Anterior cingulate cortex (tissue), 58 donors: ENCODE measurements at places on chromosomes 1 and 21.

GRCh38 chr1:213585959-213586586 is 401.7 kb upstream of the PROX1 start:
- DNase-seq, result no peak

- DNase-seq, result no peak
Measured at GRCh38 chr1:1989789-1990188, 13.8 kb downstream of the CFAP74 start.

DNA sequence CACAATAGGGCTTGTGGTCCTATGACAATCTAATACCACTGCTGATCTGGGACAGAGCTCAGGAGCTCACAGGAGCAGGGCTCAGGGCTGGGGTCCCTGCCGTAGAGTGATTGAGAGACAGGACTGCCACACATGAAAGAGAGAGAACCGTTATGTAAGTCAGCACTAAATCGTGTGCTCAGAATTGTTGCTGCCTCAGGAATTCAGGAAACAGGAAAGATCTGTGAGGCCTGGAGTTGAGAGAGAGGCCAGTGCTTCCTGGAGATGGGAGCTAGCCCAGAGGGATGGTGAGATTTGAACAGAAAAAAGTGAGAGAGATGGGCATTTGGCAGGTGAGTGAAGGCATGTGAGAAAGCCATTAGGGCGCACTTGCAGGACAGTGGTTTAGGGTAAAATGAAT is 17.5 kb upstream of the ACBD6 start:
- no peak for DNase-seq

DNA sequence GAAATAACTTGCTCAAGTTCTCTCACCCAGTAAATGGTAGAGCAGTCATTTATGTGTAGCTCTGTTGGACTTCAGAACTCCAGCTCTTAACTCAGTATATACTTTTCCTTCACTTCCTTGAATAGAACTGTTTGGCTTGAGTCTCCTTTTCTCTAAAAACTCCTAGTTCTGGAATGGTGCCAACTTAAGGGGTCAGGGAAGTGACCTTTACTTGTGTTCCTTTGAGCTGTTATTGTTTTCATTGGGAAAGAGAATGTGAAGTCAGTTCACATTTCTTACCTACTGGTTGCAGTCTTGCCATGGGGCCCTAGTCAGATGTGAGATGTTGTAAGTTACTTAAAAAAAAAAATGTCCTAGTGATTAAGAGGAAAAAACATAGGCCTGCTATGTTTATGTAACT is 77.0 kb upstream of the MACF1 start:
- no peak for DNase-seq

DNA sequence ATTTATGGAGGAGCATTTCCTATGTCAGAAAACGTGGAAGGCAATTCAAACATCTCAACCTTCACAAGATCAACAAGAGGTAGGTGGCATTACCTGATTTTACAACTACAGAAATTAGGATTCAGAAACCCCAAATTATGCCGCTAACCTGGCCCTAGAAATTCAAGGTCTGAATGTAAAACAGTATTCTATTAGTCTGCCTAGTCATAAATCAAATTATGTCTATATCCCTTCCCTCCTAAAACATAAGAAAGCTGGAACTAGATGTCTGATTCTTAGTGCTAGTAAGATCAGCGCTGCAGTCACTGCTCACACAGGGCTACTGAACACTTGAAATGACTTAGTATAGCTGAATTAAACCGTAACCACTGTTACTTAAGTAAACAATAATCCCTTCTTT is 1.4 kb downstream of the TOMM20 start:
- DNase-seq, result no peak

DNA sequence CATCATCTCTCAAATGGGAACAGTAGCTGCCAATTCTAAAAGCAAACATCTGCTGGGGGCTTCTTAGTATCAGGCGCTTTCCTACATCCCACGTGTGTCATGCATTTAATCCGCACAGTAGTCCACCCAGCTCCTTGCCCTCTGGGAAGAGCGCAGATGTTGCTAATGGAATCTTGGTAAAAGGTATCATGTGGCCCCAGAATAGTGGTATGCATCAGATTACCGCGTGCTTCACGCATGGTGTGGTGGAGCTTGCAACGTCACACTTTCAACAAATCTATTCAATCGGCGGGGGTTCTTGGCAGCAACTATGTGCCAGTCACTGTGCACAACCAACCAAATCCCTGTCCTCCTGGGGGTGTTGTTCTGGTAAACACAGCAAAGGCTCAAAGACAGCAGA is 141.0 kb downstream of the HIVEP3 start:
- DNase-seq, result no peak

DNA sequence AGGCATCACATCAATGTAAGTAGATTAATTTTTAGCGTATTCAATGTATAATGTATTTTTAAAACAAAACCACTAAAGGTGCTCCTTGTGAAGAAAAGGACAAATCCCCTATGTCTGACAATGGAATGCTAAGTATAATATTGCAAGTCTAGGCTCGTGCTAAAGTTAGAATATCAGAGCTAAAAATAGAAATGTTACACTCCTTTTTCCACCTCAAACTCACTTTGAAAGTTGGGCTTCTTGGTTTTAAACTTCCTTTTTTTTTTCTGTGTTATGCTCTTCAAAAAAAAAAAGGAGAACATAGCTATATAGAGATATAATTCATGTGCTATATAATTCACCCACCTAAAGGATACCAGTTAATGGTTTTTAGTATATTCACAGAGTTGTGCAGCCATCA is 3.6 kb upstream of the SERBP1 start:
- no peak for DNase-seq

GRCh38 chr1:13855554-13855953 is 155.6 kb downstream of the PRDM2 start:
- no peak for DNase-seq

GRCh38 chr1:156319664-156320063 is 18.4 kb downstream of the CCT3 start:
- DNase-seq, result no peak

GRCh38 chr1:7011826-7012225 is 226.6 kb downstream of the CAMTA1 start:
- no peak for DNase-seq

- DNase-seq, result no peak
Measured at GRCh38 chr1:121413821-121414220, 229.0 kb downstream of the SRGAP2C start.

DNA sequence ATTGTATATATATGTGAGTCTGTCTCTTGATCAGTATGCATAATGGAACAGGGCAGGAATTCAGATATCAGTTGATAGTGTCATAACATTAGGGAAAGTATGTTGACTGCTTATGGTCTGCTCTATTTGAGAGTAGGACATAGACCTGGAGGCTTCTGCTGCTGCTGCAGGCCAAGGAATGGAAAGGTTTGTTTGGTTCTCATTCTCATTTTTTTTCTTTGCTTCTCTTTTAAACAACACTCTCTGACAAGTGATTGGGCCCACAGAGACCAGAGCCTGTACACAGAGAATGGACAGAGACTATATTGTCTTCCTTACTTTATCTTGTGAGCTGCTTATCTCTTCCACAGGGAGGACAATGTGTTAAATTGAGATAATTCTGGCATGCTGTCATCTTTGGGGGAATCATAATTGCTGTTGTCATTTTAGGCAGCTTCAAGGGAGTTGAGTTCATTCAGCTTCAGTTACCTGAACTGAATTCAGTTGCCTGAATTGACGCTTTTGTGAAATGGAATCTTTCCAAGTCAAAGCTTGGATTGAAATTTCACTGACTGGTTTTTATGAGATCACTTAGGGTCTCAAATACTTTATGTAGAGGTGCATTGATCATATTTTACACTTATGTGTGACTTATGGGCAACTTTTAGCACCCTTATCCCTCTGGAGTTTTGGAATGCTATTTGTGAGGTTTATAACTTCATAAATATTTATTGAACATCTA is 16.9 kb downstream of the CAP1 start:
- DNase-seq, result no peak

GRCh38 chr1:226827458-226827857 is 43.0 kb upstream of the PSEN2 start:
- no peak for DNase-seq

DNA sequence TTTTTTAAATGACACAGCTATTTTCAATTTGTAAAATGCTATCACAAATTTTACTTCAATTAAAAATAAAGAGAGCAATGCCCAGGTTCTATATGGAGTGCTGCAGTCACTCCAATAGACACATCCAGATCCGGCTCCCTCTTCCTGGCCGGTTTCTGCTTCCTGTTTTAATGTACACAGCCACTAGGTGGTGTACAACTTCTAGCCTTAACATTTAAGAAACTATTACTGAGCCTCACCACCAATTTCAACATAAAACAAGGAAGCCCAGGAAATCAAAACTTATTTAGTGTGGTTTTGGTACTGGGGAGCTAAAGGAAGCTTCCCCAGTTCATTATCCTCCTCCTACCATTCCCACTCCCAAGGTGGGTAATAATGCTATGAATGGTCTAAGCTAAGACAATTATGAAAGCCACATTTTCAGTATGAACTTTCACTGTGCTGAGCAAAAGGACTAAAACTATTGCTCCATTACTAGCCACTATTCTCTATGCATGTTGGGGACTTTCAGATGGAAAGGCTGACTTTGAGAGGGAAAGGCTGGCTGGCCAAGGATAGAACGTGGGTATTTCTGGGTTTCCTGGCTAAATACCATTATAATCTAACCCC is 25.5 kb upstream of the MTMR11 start:
- DNase-seq, result no peak

GRCh38 chr1:99606306-99606705 is 39.6 kb upstream of the PALMD start:
- no peak for DNase-seq

DNA sequence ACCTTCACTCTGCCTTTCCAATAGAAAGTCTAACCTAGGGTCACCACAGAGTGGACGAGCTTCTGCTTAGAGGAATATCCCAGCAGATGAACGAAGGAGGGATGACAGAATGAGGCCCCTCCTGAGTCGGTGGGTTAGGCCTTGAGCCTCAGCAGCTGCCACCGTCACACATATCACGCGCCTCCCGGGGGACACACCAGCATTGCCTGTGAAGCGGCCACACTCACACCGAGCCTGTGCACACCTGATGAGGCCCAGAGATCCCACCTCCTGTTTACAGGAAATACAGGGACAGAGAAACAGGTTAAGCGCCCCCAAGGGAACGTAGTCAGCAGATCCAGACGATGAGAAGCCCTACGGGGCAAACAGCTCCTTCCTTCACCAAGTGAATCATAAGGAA is 25.1 kb upstream of the LRRC47 start:
- no peak for DNase-seq
